ENCODE measurements at places on chromosomes 5 and 9.

DNA sequence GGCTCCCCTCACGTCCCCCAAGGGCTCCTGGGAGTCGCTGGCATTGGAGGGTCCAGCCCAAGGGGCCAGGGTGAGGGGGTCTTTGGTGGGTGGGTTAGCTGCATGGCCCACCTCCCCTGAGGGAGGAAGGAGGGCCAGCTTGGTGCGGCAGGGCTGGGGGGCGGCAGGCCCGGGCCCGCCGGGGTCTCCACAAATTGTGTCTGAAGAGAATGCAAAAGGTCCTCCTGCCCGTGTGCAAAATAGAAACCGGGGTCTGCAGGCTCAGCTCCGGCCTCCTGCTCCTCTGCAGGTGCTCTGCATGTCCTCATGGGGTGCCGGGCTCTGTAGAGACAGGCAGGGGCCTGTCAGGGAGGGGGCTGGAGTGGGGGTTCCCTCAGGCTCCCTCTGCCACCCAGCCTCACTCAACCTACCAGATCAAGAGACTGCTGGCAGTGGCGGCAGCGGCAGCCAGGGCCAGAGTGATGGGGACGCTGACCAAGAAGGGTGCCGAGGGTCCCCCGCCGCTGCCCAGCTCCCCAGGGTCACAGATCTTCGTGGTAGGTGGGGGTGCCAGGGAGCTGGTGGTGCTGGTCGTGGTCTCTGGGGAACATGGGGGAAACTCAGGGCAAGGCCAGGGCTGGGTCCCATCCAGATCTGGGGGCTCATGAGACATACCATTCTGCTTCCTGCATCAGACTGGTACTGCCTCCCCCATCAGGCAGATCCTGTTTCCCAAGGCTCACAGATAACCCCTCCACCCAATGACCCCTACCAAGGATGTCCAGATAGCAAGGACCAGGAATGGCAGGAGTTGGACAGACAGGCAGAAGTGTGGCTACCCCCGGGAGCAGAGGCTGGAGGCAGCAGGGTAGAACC, 29.2 kb upstream of the ENHO start:
- no peak for DNase-seq

GRCh38 chr5:154367101-154367500, 78.7 kb upstream of the SAP30L start:
- peak; percentile 11 for DNase-seq

- DNase-seq: no peak
Measured at GRCh38 chr5:102087906-102088305, 208.2 kb downstream of the SLCO4C1 start.

GRCh38 chr9:114497727-114498382, 7.4 kb downstream of the WHRN start:
- no peak for DNase-seq

- no peak for DNase-seq
Measured at GRCh38 chr9:126116351-126117157, 210.1 kb upstream of the MVB12B start.

DNA sequence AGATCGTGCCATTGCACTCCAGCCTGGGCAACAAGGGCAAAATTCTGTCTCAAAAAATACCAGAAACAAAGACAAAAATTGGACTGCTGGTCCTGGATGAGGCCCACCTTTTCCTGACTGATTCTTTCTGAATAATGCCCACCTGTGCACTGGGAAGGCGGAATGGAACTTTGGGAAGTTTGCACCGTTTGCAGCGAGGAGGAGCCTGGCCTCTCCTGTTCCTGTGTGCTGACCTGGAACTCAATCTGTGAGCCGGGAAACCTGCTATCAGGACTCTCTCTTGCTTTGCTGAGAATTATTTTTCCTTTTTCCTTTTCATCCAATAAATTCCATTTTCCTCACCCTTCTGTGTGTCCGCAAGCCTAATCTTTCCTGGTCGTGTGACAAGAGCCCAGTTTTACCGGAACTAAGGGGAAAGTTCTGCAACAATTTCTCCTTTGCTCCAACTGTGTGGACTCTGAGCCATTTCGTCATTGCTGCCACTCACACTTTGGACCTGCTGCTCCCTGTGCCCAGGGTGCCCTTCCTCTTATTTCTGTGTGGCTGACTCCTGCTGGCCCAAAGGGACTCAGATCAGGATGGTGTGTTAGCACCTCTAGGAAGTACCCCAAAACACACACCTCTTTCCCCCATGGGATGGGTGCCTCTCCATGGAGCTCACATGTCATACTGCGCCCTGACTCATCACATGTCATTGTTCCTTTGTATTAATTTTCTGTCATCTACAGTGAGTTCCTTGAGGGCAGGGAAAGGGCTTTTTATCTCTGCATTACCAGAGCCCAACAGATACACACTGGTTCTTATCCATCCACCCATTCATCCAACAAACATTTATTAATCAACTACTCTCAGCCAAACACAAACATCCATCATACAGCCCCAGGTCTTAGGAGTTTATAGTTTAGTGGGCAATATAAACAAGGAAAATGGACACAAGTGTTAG, 4.7 kb upstream of the GLRX start:
- no peak for DNase-seq

GRCh38 chr9:114467910-114468309, 37.4 kb downstream of the WHRN start:
- no peak for DNase-seq

- DNase-seq: no peak
Measured at GRCh38 chr9:20442461-20443319, 179.6 kb downstream of the MLLT3 start.

DNA sequence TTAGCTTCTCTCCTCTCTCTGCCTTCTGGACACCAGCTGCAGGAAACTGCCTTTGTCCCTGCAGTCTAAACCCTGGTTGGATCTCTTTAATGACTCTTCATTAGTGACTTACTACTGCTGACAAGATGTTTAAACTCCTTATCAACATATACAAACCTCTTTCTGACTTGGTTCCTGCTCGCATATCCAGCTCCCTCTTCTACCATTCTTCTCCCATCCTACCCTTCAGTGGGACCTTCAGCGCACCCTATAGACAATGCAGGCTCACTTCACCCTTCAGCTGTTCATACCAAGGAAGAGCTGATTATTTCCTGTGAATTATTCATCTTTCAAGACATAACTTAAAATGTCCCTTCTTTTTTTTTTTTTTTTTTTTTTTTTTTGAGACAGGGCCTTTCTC, 436.5 kb downstream of the KIAA0825 start:
- no peak for DNase-seq

DNA sequence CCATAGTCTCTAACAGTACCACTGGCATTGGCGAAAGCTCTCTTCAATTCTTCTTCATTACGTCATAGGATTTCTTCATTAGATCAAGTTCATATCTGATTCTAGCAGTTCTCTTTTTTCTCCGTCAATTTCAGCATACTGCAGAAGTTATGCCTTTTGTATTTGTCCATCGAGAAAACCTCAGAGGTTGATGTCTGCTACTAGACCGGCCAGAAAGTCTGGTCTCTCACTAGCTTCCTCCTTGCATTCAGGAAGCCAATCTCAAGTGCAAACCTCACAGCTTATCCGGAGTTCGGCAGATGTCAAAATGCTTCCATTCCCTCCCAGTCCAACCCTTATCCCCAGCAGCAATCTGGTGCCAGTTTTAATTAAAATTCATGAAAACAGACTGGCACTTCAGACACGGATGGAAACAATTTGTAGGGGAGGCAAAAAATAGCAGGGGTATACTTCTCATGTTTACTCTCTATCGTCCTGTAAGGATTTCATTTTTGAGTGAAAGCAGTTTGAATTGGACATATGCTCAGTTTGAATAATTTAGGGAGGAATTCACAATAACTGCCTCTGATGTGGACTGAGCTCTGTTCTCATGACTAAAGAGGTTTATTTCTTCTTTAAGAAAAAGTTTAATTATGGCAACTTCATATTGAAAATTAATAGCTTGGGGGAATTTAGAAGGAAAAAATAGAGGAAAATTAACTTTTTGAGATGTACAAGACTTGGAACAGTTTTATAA, 56.4 kb upstream of the TMC1 start:
- DNase-seq: no peak

- DNase-seq: no peak
Measured at GRCh38 chr5:100841358-100842076, 61.6 kb downstream of the ST8SIA4 start.

DNA sequence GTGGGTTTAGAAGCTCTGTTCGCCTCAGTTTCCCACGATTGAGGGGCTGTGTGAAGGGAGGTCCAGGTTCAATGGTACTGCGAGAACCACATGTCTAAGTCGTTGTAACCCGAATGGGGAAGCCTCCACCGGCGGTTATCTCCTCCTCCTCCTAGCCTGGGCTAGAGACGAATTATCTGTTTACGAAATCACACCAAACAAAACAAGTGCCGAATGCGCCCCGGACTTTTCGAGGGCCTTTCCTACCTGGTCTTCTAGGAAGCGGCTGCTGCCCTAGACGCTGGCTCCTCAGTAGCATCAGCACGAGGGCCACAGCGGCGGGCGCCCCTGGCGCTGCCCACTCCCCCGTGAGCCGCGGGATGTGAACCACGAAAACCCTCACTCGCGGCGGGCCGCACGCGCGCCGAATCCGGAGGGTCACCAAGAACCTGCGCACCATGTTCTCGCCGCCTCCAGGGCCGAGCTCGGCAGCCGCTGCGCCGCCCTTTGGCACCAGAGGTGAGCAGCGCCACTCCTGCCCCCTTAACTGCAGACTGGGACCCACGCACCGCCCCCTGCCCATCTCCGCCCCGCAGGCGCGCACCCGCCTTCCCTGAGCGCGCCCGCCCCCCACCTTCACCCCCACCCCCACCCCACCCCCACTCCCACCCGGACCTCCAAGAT, at the start of gene CDKN2A:
Gene CDKN2A, minus strand, starts transcription at position 500 of the 663 bp plus-strand sequence.
- no peak for DNase-seq

- no peak for DNase-seq
Measured at GRCh38 chr5:77864997-77865396, 88.9 kb upstream of the TBCA start.

GRCh38 chr5:151151263-151151660, 6.3 kb downstream of the ANXA6 start:
- DNase-seq: no peak

GRCh38 chr9:105206821-105207699, 37.4 kb upstream of the SLC44A1 start:
- no peak for DNase-seq

- no peak for DNase-seq
Measured at GRCh38 chr5:139642213-139642612, 5.9 kb upstream of the CXXC5 start.

DNA sequence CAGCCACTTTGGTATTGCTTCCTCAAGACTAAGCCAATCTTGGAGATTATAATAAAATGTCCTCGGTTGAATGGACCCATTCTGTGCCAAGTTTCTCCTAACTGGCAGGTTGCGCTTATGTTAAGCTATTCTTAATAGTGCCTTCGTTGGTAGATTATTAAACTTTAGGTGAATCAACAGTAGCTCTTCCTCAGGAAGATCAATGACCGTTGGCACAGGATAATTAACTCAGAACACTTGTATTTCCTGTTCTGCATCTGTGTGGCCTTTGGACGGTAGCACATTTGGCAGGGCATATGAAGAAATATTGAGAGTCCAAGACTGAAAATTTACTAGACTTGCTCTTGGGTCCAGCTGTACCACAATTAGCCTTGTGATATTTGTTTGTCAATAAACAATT, 402.9 kb downstream of the MLLT3 start:
- no peak for DNase-seq

DNA sequence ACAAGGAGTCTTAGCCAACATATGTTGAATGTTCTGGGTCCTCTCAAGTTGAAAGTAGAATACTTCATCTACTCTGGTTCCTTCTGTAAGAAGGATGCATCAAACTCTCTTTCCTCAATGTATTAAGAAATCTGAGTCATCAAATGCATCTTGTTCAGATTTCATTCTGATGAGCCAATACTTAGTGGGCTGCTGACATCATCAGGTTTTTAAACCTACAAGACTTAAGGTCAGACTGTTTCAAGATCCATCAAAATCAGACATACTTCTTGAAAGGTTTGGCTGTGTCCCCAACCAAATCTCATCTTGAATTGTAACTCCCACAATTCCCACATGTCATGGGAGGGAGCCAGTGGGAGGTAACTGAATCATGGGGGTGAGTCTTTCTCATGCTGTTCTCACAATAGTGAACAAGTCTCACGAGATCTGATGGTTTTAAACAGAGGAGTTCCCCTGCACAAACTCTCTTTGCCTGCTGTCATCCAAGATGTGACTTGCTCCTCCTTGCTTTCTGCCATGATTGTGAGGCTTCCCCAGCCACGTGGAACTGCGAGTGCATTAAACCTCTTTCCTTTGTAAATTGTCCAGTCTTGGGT, 168.8 kb downstream of the RAPGEF6 start:
- DNase-seq: no peak

DNA sequence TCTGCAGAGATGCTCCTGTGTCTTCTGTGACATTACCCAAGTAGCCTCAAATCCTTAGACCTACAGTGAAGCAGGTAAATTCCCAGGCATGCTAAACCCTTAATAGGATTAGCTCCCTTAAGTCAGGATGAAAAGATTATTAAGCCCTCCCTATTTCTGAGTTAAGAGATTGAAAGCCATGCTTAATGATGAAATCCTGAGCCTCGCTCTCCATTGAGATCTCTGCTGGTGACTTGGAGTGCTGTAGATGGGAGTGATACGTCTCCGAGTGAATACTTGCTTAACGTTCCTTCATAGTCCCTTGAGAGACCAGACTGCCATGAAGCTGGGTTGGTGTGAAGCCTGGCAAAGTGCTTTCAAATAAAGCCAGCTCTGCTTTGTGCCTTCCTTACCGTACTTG, 34.2 kb downstream of the AOPEP start:
- DNase-seq: no peak

- DNase-seq: peak; percentile 8
Measured at GRCh38 chr5:64166201-64166959, 737 bp downstream of the RNF180 start.

DNA sequence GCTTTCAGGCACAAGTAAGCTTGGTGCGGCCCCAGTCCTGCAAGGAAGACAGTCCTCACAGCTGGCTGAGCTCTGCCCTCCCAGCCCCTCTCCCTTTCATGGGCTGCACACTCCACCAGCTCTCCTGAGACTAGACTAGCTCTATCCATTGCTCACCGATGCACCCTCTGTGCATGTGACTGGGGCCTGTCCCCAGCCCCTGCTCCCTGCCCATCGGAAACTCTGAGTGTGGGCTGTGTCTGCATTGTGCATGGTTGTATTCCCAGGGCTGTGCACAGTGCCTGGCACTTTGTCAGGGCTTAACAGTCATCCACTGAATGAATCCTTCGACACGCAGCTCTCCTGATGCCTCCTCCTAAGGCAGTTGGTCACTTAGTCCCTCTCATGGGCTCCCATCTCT, 92.2 kb downstream of the PPARGC1B start:
- no peak for DNase-seq

Measured in GM12891 (cell line).